ENCODE measurements at places on chromosomes 12 and 14. TPM values are rescaled to one million over a fixed set of nuclear protein-coding genes. Genes with fewer than 3 reads are reported as not detected.
A peak's percentile ranks its signal among the peaks of the same experiment; 100 is the strongest.

- DNase-seq, result no peak
These were observed 21.3 kb downstream of the GCH1 start for GRCh38 chr14:54881235-54881760.

DNA sequence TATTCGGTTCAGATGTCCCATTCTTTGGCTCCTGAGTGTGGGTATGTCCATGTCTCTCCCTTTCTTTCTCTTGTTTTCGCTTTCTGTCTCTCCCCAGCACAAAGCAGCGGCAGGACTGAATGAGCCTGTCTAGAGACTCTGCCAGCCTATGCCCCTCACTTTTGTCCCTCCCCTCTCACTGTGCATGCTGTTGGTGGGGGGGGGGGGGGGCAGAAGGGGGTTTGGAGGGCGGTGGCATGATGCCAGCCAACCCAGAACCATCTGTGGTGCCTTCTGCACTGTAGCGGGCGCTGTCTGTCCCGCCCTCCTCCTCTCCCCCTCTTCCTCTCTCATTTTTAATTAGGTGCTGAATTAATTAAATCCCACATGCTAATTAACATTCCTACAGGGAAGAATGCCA lies 17.7 kb downstream of the NGDN start:
- DNase-seq, result no peak

GRCh38 chr12:4172999-4173398 lies 100.6 kb upstream of the CCND2 start:
- no peak for DNase-seq

- DNase-seq, result no peak
These were observed 11.5 kb upstream of the WNK1 start for GRCh38 chr12:740921-741320.

DNA sequence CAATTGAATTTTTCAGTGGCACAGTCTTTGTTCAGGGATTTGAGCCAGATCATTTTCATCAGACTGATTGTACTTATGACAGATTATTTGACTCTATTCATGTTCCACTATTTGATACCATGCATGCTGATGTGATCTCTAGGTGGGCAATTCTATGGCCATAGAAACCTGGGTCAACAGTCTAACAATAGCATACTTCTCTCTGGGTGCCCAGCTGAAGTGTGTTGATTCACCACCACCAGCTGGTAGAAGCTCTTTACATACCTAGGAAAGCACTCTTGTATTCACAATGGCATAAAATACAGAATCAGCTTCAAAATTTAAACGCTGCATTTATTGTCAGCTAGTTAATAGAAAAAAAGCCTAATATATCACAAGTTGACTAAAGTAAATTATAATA lies 90.2 kb upstream of the TMTC2 start:
- no peak for DNase-seq

- DNase-seq, result peak; percentile 63
These were observed 114.8 kb upstream of the FLRT2 start for GRCh38 chr14:85415015-85415712.

DNA sequence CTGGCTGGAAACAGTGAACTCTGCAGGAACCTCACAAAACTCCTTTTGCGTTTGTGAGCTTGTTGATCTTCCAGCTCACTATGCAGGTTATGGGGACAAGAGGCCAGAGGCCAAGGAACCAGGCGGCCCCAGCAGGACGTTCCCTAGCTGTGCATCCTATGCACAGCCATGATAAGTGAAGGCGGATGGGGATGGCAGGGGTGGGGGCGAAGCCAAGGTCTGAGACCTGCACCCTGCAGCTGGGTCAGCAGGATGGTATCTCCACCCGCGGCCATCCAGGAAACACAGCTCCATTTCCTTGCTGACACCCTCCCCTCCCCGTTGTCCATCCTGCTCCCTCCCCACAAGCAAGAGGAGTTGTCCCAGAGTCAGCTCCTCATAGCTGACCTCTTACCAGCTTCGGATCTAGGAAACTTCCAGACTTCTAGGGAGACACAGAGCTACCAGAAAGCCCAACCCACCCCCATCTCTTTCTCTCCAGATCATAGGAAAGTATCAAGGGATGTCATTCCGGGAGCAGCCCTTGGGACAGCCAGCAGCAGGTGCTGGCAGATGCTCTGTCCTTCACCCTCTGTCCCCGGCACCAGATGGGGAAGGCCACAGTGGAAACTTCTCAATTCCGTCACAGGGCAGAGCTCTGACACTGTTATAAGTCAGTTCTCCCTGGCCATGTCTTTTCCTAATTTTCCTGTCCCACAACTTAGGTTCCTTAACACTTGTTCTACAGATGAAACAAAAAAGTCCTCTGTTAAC lies 9.4 kb downstream of the ZBTB39 start:
- DNase-seq, result no peak

- DNase-seq, result no peak
These were observed 87.2 kb upstream of the CDKN3 start for GRCh38 chr14:54309615-54310014.

RAB3IP gene
- 16.5 TPM for total RNA-seq

CYP46A1 gene
- not detected for total RNA-seq

PTGDR gene
- not detected for total RNA-seq

TAS2R20 gene
- 1.3 TPM for total RNA-seq

RERG gene
- total RNA-seq, result 0.61 TPM

EIF2S3B gene
- 1.3 TPM for total RNA-seq

SMIM41 gene
- not detected for total RNA-seq

All from SK-MEL-5 (cell line).